ENCODE measurements at places on chromosomes 7 and 10. TPM values are rescaled to one million over a fixed set of nuclear protein-coding genes. Genes with fewer than 3 reads are reported as not detected.

DNA sequence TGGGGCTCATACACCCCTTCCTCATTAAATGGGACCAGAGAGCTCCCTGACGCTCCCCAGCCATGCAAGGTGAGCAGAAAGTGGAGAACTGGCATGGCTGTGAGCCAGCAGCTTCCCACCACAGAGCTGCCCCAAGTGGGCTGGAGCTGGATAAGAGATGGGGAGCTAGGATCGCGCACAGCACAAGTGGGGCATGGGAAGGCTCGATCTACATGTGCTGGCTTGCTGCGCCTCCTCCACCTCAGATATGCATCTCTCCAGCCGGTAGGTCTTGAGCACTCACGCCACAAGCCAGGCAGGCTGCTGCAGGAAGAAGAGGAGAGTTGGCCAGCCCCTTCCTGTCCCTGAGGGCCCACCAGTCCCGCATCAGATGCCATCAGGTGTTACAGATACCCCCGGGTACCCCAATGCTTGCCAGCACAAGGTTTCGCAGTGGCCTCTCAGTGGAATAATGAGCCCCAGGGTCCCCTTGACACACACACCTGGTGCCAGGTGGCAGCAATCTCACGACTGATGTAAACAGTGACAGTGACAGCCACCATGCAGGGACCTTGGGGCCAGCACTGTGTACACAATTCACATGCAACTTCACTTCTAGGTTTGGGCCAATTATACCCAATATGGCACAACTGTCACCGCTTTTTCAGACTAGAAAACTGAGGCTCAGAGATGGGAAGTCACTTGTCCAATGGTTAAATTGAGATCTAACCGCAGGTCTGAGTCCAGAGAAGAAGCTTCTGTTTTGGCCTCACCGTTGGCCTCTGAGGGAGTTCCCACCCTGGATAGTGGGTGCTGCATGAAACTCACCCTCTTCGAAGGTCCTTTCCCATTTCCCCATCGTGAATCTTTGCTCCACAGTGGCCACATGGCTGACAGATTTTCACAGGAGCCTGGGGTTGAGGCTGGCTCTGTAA lies 79.3 kb downstream of the OAT start:
- no peaks in the 10 kb centered on the region for H3K27me3 ChIP-seq
- H3K36me3 ChIP-seq = no peaks in the 10 kb centered on the region
- H3K27ac ChIP-seq = no peak overlapping the region
- H3K4me3 ChIP-seq = no peak overlapping the region
- no peak for DNase-seq

DNA sequence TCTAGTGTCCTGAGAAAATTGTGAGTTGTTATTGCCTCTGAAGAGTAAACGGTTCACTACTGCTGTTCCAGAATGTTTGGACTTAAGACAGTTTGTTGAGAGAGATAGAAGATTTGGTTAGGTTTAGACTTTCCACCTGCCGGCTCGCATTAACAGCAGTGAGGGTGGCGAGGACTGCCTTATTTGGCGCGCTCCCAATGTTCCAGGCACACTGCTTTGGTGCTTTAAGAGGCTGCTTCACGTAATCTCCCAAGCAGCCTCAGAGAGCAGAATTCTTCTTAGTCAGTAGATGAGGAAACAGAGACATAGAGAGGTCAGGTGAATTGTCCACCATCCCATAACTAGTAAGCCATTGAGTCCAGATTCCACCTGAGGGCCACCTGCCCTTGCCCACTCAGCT lies 41.1 kb downstream of the GLRX3 start:
- H3K4me1 ChIP-seq = no peaks in the 10 kb centered on the region
- peaks cover 16% of the 10 kb centered on the region for H3K36me3 ChIP-seq
- H3K4me3 ChIP-seq = no peak overlapping the region
- H3K27me3 ChIP-seq = no peaks in the 10 kb centered on the region

GRCh38 chr10:58967551-58968388 lies 208.7 kb upstream of the PHYHIPL start:
- peak overlapping the region; percentile 37 for H3K27ac ChIP-seq
- no peaks in the 10 kb centered on the region for H3K27me3 ChIP-seq
- peaks cover 15% of the 10 kb centered on the region for H3K4me1 ChIP-seq
- H3K4me3 ChIP-seq = no peak overlapping the region

DNA sequence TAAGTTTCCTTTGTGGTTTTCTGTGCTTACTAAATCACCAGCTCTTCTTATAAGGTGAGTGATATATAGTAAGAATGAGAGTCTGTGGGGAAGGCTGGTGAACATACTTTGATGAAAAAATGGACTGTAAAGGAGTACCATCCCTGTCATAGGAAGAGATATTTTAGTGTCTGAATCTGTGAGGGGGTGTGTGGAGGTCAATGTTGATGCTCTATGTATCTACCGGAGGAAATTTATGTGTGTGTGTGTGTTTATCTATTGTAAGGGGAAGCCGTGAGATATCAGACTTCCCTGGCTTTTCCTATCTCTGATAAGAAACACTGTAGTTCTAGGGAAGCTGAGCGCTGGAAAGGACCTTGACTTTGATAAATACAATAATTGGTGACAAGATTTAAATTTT lies 179.0 kb downstream of the PCDH15 start:
- H3K4me3 ChIP-seq = no peak overlapping the region
- no peaks in the 10 kb centered on the region for H3K36me3 ChIP-seq
- H3K4me1 ChIP-seq = no peaks in the 10 kb centered on the region
- no peaks in the 10 kb centered on the region for H3K27me3 ChIP-seq
- no peak overlapping the region for H3K27ac ChIP-seq

DNA sequence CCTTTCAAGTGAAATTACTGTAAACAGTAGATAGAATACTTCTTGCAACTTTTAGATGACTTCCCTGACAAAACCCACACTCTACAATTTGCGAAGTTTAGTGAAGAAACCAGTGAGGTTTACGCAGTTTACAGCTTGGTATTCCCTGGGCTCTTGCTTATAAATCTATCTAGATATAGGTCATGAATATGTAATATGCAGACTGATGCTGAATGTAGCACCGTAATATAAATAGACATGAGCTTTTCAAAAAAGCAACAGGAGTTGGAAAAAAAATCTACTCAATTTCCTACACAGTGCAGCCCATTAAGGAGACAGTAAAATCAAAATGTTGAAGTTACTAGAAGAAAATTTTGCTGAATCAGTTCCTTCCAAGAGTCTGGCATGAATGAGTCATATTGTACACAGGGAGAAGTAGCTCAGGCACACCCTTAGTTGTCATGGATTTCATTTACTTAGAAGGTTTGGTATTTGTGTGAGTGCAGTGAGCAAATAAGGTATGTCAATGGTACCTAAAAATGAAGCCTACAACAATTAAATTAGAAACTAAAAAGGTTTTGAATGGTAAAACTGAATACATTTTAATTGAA lies 67.7 kb upstream of the NEUROD6 start:
- no peak for DNase-seq
- H3K27me3 ChIP-seq = no peaks in the 10 kb centered on the region
- H3K4me1 ChIP-seq = no peaks in the 10 kb centered on the region
- H3K27ac ChIP-seq = no peak overlapping the region
- no peak overlapping the region for H3K4me3 ChIP-seq
- H3K36me3 ChIP-seq = no peaks in the 10 kb centered on the region

DNA sequence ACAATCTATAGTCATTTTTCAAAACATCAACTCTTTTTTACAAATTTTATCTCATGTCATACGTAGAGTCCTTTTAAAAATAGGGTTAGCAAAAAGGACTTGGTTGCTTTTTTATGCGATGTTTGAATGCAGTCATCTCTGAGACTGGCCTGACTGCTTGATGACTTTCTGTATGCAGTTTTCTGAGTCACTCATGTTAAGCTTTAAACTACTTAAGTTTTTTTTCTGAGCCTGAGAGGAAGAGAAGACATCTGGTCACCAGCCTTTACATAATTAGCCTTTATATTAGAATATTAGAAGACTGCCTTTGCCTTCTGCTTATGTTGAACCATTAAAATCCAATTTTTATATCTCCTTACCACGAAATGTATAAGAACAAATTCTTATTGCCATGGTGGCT lies 834.4 kb upstream of the MBL2 start:
- H3K27me3 ChIP-seq = no peaks in the 10 kb centered on the region
- no peak overlapping the region for H3K4me3 ChIP-seq
- H3K4me1 ChIP-seq = no peaks in the 10 kb centered on the region
- H3K27ac ChIP-seq = no peak overlapping the region
- no peaks in the 10 kb centered on the region for H3K36me3 ChIP-seq

GRCh38 chr7:132472463-132473120 lies 103.7 kb downstream of the PLXNA4 start:
- H3K27ac ChIP-seq = no peak overlapping the region
- H3K4me1 ChIP-seq = no peaks in the 10 kb centered on the region
- peak; percentile 5 for DNase-seq
- no peak overlapping the region for H3K4me3 ChIP-seq

DNA sequence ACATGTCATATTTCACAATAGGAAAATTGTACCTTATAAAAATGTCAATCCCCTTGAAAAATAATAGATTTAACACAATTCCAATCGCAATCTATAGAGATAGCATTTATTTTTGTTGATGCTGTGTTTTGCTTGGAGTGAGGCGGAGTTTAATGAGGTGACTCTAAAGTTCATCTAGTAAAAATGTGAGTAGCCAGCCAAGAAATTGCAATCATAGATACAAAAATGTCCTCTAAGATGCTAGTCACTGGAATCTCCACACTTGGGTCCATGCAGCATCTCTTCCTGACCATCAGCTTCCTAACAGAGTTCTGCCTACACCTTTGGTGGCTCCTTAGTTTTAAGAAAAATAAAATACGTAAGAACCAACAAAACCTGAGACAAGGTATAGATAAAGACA lies 44.9 kb downstream of the GLI3 start:
- no peak for DNase-seq
- H3K27me3 ChIP-seq = no peaks in the 10 kb centered on the region
- no peaks in the 10 kb centered on the region for H3K4me1 ChIP-seq
- H3K4me3 ChIP-seq = no peak overlapping the region
- no peaks in the 10 kb centered on the region for H3K36me3 ChIP-seq

- H3K36me3 ChIP-seq = no peaks in the 10 kb centered on the region
- H3K4me1 ChIP-seq = peaks cover 20% of the 10 kb centered on the region
Observed at GRCh38 chr10:101041252-101041761, 10.3 kb downstream of the SFXN3 start.

SLC29A3 gene
- total RNA-seq = 5.2 TPM

DNA sequence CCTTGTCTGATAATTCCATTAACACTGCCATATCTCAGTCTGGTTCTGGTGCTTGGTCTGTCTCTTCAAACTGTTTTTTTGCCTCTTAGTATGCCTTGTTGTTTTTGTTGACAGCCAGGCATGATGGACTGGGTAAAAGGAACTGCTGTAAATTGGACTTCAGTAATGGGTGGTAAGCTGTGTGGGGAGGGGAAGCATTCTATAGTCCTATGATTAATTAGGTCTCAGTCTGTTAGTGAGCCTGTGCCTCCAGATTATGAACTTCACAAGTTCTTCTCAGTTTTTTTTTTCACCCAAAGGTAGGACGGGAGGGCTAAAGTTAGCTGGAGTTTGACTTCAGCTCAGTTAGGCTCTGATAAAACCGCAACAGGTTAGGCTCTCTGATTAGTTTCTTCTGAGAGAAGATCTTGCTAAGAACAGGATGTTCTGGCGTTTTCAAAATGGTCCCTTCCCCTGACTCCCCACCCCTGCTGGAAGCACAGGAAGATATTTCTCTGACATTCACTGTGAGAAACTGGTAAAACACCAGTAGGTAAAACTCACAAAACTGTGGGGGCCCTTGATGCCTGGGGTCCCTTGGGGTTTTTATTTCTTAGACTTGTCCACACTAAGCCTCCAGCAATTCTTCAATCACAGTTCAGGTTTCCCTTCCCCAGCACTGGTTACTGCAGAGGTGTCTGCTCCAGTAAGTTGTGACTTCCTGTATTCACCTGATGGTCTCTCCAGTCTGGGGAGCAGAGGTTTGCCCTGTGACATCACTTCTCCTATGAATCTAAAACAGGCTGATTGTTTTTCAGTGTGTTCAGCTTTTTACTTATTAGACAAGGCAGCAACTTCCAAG lies 43.3 kb upstream of the CCDC71L start:
- no peaks in the 10 kb centered on the region for H3K4me1 ChIP-seq
- H3K27me3 ChIP-seq = no peaks in the 10 kb centered on the region
- H3K4me3 ChIP-seq = no peak overlapping the region

Measured in body of pancreas (tissue), 4 donors.